Endothelial cell (in vitro differentiated cells): ENCODE measurements at places on chromosomes 1 and 21. TPM values are rescaled to one million over a fixed set of nuclear protein-coding genes. Genes with fewer than 3 reads are reported as not detected.

The C1orf141 gene
- total RNA-seq, result not detected

DNA sequence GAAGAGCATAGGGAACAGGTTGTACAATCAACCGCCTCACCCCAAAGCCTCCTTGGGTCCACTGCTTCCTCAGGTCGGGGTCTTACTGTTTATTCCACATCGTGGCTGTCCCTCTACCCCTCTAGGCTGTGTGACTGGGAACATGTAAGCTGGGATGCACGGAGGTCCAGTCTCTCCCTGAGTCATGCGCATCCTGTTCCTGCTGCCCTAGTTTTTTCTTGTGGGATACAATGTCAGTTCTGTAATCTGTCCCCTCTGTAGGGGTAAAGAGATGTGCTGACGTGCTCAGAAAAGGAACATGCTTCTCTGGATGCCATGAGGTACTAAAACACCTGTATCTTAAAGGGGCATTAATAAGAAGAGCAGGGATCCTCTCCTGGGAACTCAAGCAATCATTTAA, 66.2 kb downstream of the SLC45A1 start:
- H3K4me3 ChIP-seq, result no peak overlapping the region
- DNase-seq, result no peak
- H3K36me3 ChIP-seq, result peaks cover 22% of the 10 kb centered on the region
- H3K27ac ChIP-seq, result peak overlapping the region; percentile 94

GRCh38 chr1:109131800-109132199, 17.9 kb downstream of the ELAPOR1 start:
- peaks cover 4% of the 10 kb centered on the region for H3K4me1 ChIP-seq
- no peak overlapping the region for H3K27ac ChIP-seq
- H3K36me3 ChIP-seq, result no peaks in the 10 kb centered on the region
- no peak for DNase-seq
- no peak overlapping the region for H3K4me3 ChIP-seq

The SFN gene
- 0.54 TPM for total RNA-seq

GRCh38 chr21:37088186-37088735, 15.2 kb downstream of the TTC3 start:
- no peak for DNase-seq
- peaks cover 7% of the 10 kb centered on the region for H3K36me3 ChIP-seq
- peaks cover 12% of the 10 kb centered on the region for H3K4me1 ChIP-seq
- no peak overlapping the region for H3K27ac ChIP-seq
- no peak overlapping the region for H3K4me3 ChIP-seq

The ARHGAP30 gene
- total RNA-seq, result 0.23 TPM

- H3K4me1 ChIP-seq, result peaks cover 12% of the 10 kb centered on the region
- H3K27ac ChIP-seq, result no peak overlapping the region
- H3K4me3 ChIP-seq, result no peak overlapping the region
- DNase-seq, result no peak
- peaks cover 21% of the 10 kb centered on the region for H3K36me3 ChIP-seq
- no peaks in the 10 kb centered on the region for H3K27me3 ChIP-seq
These were observed 13.9 kb downstream of the ERRFI1 start for GRCh38 chr1:8011923-8012858.

The FMOD gene
- total RNA-seq, result not detected

The CYP4B1 gene
- total RNA-seq, result not detected

GRCh38 chr1:211511947-211512346, 20.0 kb upstream of the RD3 start:
- H3K27ac ChIP-seq, result no peak overlapping the region
- DNase-seq, result no peak
- H3K4me3 ChIP-seq, result no peak overlapping the region
- peaks cover 3% of the 10 kb centered on the region for H3K27me3 ChIP-seq

GRCh38 chr21:25501996-25502665, 105.2 kb downstream of the MRPL39 start:
- H3K4me3 ChIP-seq, result no peak overlapping the region
- H3K27me3 ChIP-seq, result no peaks in the 10 kb centered on the region
- no peaks in the 10 kb centered on the region for H3K4me1 ChIP-seq
- H3K36me3 ChIP-seq, result no peaks in the 10 kb centered on the region
- no peak overlapping the region for H3K27ac ChIP-seq
- no peak for DNase-seq

The ITGB2 gene
- 21.3 TPM for total RNA-seq

DNA sequence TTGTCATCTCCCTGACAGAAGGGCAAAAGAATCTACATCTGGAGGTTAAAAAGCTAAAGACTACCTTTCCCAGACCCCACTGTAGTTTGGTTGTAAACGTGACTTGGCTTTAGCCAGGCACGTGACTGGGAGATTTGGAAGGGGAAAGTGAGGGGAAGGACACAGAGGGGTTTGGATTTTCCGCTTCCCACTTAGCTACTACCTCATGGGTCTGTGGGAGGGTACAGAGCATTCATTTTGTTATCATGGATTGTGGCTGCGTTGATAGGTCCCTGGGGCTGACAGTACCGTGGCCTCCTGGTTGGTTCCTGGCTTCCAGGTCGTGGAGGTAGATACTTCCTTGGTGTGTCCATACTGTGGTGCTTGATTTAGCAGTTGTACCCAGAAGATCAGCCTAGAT, 2.6 kb downstream of the CHD1L start:
- DNase-seq, result no peak
- peaks cover 5% of the 10 kb centered on the region for H3K27me3 ChIP-seq
- H3K4me1 ChIP-seq, result peaks cover 48% of the 10 kb centered on the region
- no peak overlapping the region for H3K27ac ChIP-seq
- peaks cover 3% of the 10 kb centered on the region for H3K36me3 ChIP-seq

The PCP4 gene
- not detected for total RNA-seq

The CLDN14 gene
- total RNA-seq, result not detected

GRCh38 chr1:116916002-116916401, 6.3 kb downstream of the PTGFRN start:
- no peak for DNase-seq
- no peaks in the 10 kb centered on the region for H3K4me1 ChIP-seq
- no peaks in the 10 kb centered on the region for H3K36me3 ChIP-seq
- no peaks in the 10 kb centered on the region for H3K27me3 ChIP-seq

The FGR gene
- 0.46 TPM for total RNA-seq

DNA sequence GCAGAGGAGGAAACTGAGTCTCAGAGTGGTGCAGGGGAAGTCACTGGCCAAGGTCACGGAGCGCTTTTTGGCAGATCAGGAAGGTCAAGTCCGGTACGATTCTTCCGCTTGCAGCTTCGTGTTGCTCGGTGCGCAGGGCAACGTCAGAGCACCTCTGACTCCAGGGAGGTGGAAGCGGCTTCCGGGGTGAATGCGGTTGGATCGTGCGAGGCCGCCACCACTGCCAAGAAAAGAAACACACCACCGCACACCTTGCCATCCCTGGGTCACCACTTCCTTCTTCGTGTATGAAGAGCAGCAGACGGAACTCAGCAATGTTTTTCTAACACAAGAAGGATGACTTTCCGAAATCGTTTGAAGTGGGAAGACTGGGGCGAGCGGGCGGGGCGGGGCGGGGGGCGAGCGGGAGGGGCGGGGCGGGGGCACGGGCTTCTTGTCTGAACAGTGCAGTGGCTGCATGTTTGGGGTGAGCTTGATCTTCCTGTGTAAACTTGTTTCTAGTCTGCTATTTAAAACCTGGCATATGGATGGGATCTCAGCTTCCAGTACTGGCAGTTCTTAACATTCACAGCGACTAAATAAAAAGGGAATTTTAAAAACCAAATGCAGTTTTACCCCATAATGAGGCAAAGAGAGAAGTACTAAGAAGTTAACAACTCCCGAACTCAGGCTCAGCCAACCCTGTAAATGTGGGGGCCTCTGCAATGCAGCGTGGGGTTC, 300.0 kb downstream of the RRAGC start:
- no peaks in the 10 kb centered on the region for H3K36me3 ChIP-seq
- no peak for DNase-seq
- peaks cover 2% of the 10 kb centered on the region for H3K4me1 ChIP-seq
- peaks cover 4% of the 10 kb centered on the region for H3K27me3 ChIP-seq
- no peak overlapping the region for H3K4me3 ChIP-seq
- H3K27ac ChIP-seq, result no peak overlapping the region

- H3K27ac ChIP-seq, result no peak overlapping the region
- DNase-seq, result no peak
- peaks cover 3% of the 10 kb centered on the region for H3K4me1 ChIP-seq
- H3K27me3 ChIP-seq, result no peaks in the 10 kb centered on the region
These were observed 54.0 kb downstream of the PIK3CD start for GRCh38 chr1:9705337-9706093.

DNA sequence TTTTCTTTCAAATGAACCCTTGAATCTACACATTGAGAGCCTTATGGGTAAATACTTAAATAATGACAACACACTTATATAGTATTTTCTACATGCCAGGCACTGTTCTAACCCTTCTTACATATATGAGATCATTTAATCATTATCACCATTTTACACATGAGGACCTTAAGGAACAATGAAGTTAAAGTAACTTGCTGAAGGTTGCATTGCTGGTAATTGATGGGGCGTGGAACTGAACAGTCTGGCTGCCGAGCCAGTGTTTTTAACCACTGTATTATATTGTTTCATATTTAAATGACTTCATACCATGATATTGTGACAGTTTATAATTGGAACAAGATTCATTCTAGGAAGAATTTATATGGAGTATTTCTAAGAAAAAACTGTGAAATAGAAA, 111.9 kb upstream of the TENT5C start:
- no peak overlapping the region for H3K27ac ChIP-seq

The LORICRIN gene
- total RNA-seq, result not detected

DNA sequence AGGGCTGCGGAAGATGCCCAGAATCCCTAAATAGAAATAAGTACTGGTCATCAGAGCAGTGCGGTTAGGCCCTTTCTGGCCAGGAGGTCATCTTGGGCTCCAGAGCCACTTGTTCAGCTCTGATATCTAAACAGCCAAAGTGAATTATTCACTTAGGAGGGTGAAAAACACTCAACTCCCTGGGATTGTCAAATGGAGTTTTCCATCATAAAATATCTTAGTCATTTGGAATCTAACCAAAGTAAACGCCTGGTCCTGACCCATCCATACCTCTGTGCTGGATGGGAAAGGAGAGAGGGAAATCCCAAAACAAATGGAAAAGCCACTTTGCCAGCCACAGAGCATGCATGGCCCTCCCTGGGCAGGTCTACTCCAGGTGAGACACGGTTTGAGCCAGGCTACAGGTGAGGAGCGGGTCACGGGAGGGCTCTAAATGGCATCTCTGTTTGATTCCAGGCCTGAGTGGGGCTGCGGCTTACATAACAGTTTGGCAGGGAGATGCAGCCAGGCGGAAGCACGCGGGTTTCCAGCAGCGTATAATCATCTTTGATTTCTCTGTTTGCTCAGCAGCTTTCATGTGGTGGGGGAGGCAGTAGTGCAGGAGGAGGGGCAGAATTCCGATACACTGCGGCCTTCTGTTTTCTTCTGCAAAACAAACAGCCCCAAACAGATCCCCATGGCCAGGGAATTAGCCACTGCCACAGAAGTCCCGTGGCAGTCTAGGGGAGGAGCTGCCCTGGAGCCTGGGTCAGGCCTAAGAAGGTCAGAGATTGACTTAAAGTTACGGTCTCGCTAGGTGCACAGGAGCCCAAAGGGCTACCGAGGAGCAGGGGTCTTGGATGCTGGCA, 59.1 kb upstream of the ZNF648 start:
- H3K4me1 ChIP-seq, result no peaks in the 10 kb centered on the region
- H3K4me3 ChIP-seq, result no peak overlapping the region
- no peaks in the 10 kb centered on the region for H3K36me3 ChIP-seq

DNA sequence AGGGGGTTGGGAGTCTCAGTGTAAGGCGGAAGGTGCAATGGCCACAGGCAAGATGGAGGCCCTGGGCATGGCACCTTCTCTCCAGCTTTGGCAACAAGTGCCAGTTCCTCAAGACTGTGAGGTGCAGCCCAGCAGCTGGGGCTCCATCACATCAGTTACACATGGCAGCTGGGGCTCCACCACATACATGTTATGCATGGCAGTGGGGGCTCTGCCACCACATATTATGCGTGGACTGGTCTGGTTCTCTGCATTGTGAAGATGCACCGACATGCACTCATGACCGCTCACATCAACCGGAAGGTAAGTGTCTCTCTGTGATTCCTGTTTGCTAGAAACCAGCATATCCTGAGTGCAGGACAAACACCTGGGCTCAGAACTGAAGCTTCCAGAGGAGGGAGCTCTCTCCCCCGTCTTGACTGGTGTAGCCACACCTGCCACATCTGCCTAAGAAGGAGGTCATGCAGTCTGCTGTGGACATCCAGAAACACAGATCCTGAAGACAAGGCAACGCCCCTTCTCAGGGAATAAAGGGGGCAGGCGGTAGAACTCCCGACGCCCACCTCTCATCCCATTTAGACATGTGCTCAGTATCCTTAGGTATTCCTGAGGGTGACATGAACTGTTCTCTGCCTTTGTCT, 104.1 kb upstream of the TMPRSS2 start:
- H3K4me1 ChIP-seq, result peaks cover 6% of the 10 kb centered on the region
- H3K27ac ChIP-seq, result no peak overlapping the region
- H3K4me3 ChIP-seq, result no peak overlapping the region
- H3K27me3 ChIP-seq, result peaks cover 3% of the 10 kb centered on the region

The RASSF5 gene
- total RNA-seq, result 1.2 TPM

The EDARADD gene
- 9.4 TPM for total RNA-seq

DNA sequence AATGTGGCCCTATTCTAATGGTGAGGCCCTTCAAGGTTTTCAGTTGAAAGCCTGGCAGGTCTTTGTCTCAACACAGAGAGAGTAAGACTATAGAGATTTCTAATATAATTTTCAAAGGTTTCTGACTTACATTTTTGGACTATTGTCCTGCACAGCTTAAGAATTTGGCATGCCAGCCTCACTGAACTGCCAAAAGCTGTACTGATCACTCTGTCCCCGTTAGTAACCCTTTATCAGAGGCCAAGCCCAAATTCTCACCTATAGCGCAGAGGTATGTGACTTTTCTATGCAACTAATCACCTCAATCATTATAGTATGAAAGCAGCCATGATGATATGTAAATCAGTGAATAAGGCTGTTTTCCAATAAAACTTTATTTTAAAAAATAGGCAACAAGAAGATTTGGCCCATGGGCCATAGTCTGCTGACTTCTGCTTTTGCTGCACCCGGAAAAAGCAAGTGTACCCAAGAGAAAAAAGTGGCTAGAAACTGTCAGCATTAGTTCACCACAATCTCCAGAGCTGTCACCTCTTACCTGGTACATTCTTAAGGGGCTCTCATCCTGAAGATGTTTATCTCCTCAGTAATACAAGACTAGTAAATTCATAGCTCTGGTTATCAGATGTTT, 85.4 kb downstream of the PIGK start:
- H3K27ac ChIP-seq, result no peak overlapping the region
- no peak for DNase-seq
- H3K27me3 ChIP-seq, result no peaks in the 10 kb centered on the region
- no peaks in the 10 kb centered on the region for H3K36me3 ChIP-seq
